Spinal cord (tissue), 10 donors: ENCODE measurements at places on chromosomes 2 and 18.

- DNase-seq = peak; percentile 49
- H3K4me1 ChIP-seq = peaks cover 8% of the 10 kb centered on the region
- peak overlapping the region; percentile 71 for H3K4me3 ChIP-seq
- H3K36me3 ChIP-seq = no peaks in the 10 kb centered on the region
- no peaks in the 10 kb centered on the region for H3K27me3 ChIP-seq
- peak overlapping the region; percentile 58 for H3K27ac ChIP-seq
Observed at GRCh38 chr2:197804758-197805714, 643 bp downstream of the PLCL1 start.

DNA sequence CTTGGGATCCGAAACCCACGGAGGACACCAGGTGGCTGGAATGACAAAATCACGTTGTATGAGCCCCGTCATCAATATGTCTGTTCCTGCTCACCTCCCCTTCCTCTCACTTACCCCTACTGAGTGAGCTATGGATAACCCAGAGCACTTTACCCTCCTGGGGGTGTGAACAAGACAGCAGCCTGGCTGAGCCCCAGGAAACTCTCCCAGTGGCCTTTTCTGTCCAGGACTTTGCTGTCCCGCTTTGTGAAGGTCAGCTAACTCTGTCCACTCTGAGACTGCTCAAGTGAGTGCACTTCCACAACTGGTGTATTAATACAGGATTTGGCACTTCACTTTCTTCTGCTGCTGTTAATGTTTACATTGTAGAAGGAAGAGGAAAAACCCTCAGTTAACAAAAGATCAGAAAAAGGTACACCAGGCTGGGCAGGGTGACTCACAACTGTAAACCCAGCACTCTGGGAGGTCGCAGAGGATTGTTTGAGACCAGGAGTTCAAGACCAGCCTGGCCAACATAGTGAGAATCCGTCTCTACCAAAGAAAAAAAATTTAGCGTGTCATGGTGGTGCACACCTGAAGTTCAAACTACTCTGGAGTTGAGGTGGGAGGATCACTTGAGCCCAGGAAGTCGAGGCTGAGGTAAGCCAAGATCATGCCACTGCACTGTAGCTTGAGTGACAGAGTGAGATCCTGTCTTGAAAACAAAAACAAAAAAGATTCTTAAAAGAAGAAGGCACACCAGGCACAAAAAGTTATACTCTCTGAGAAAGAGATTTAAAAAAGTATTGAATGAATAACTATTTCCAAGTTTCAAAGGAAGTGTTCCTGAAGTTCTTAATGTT, 90.3 kb downstream of the CLHC1 start:
- no peak overlapping the region for H3K4me3 ChIP-seq
- H3K36me3 ChIP-seq = no peaks in the 10 kb centered on the region
- no peaks in the 10 kb centered on the region for H3K27me3 ChIP-seq
- no peak overlapping the region for H3K27ac ChIP-seq

DNA sequence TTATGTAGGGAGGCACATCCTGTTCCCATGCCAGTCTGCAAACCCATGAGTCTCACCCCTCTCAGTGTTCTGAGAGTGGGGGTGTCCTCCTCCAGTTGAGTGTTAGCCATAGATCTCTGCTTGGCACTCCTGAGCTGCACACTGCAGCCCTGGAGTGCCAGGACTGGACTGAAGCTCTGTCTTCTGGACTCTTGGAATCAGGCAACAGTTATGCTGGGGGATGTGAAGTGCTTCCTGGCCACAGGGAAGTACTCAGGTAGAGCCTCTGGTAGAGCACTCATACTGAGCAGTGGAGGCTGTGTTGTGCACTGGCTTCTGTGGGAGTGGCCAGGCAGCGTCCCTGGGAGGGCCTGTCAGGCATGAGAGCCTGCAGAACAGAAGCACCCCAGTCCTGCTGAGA, 43.0 kb downstream of the SERPINB7 start:
- H3K4me3 ChIP-seq = no peak overlapping the region
- H3K36me3 ChIP-seq = no peaks in the 10 kb centered on the region
- H3K27me3 ChIP-seq = no peaks in the 10 kb centered on the region
- H3K4me1 ChIP-seq = no peaks in the 10 kb centered on the region

DNA sequence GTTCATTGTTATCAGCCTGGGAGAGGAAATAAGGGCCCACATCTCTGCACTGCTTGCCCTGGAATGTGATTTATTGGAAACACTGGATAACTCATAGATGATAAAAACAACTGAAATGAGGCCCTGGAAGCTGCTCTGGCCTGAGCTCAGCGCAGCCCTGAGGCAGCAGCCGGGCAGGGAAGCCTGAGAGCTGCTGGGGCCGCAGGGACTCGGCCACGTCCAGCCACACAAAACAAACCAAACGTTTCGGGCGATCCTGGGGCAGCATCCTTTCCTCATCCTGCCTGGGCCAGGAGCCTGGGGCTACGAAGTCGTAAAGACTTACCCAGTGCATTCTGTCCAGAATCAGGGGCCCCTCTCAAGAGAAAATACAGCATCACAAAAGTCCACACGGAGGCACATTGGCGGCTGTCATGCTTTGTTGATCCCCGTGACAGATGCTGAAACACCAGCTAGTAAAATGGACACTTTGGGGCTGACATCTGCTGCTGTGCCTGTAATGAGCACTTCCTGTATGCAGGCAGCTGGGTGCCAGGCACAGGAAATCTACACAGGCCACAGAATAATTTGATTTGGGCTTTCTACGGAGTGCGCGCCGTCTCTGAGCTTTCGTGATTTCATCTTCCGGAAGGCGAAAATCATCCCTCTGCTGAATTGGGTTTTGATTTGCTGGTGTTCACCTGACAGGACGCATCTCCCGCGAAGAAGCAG, 250.6 kb downstream of the EIPR1 start:
- no peak for DNase-seq
- peaks cover 3% of the 10 kb centered on the region for H3K27me3 ChIP-seq
- H3K4me1 ChIP-seq = peaks cover 47% of the 10 kb centered on the region

DNA sequence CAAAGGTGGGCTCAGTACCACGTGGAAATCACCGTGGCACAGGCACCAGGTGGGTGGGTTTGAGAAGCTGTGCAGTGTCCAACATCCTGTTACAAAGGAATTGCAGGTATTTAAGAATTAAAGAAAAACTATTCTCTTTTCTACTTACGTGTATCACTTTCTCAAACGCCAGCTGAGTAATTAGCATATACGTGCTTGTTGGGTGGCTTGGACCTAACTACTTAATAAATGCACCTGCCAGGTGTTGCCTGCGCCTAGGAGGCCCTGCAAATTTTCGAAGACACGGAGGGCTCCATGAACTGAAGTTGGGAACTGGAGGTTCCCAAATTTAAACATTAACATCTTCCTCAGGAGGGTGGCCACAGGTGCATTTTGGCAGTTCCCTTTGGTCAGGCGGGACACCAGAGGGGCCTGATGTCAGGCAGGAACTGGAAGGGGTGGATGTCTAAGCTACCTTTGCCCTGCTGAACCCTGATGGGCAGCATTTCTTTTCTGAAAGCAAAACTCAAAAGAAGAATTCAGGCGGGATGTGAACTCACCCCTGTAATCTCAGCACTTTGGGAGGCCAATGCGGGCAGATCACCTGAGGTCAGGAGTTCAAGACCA, 84.8 kb downstream of the HS6ST1 start:
- H3K4me1 ChIP-seq = peaks cover 43% of the 10 kb centered on the region
- no peaks in the 10 kb centered on the region for H3K27me3 ChIP-seq
- no peak for DNase-seq
- peak overlapping the region; percentile 64 for H3K4me3 ChIP-seq

GRCh38 chr2:83993873-83994632, 465.0 kb downstream of the SUCLG1 start:
- no peaks in the 10 kb centered on the region for H3K36me3 ChIP-seq
- no peaks in the 10 kb centered on the region for H3K27me3 ChIP-seq
- H3K4me3 ChIP-seq = no peak overlapping the region
- DNase-seq = no peak
- no peak overlapping the region for H3K27ac ChIP-seq

GRCh38 chr2:172513935-172514586, 41.8 kb upstream of the PDK1 start:
- no peaks in the 10 kb centered on the region for H3K27me3 ChIP-seq
- H3K4me1 ChIP-seq = no peaks in the 10 kb centered on the region
- no peak overlapping the region for H3K4me3 ChIP-seq
- H3K36me3 ChIP-seq = no peaks in the 10 kb centered on the region
